ENCODE measurements at places on chromosomes 2 and 18.

DNA sequence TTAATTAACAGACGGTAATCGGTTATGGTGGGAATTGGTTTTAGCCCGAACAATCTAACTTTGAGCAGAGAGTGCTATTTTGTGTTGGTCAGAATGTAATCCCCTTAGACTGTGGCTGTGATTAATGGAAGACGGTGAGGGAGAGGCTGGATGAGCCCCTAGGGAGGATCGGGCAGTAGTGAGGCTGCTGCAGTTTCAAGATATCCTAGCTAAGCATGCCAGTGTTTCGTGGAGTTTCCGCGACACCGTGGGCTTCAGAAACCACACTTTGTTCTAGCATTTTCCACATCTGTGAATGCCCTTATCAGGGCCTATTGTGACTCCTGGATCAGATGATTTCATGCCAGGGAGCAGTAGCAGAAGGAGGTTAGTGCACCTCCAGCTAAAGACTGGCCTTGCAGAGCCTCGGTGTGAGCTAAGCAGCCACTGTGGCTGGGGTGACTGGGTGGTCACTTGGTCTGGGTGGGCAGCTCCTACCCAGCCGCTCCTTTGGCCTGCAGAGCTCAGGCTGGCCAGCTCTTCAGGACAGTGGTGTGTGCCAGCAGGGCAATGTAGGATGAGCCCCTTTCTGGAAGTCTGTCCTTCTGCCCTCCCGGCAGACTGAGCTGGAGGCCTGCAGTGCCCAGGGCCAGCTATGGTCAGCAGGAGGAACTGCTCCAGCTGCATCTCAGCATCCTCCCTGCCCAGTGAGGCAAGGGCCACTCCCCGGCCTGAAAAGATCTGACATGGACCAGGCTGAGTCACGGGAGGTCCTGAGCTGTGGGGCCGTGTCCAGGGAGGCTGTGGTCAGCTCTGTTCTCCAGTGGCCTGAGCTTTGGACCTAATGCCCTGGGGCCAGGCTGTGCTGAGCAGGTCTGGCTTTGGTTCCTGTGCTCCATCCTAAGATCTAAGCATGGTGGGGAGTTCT, 142.6 kb upstream of the GPC1 start:
- DNase-seq: no peak

GRCh38 chr2:30072250-30072842, 74.5 kb upstream of the YPEL5 start:
- peak; percentile 22 for DNase-seq

- DNase-seq: peak; percentile 82
These were observed at the start of gene DNAH7 for GRCh38 chr2:196068271-196069209. Gene DNAH7, minus strand, starts transcription at chr2:196068837. Its CDS starts 126 bp downstream, at chr2:196068711.

GRCh38 chr2:156116113-156116512, 216.4 kb downstream of the NR4A2 start:
- no peak for DNase-seq

- DNase-seq: no peak
These were observed 74.7 kb downstream of the PTPRM start for GRCh38 chr18:7641813-7642212.

GRCh38 chr2:46699934-46700256, 215.7 kb downstream of the MCFD2 start:
- DNase-seq: no peak

GRCh38 chr2:189587780-189588179, 7.2 kb upstream of the SLC40A1 start:
- no peak for DNase-seq

Data from stimulated activated CD4-positive, alpha-beta T cell treated with anti-CD3 and anti-CD28 coated beads, Interleukin-2, amount 100 ng/mL, for 4 hours (primary cell).